ENCODE measurements at places on chromosomes 7 and 10.

DNA sequence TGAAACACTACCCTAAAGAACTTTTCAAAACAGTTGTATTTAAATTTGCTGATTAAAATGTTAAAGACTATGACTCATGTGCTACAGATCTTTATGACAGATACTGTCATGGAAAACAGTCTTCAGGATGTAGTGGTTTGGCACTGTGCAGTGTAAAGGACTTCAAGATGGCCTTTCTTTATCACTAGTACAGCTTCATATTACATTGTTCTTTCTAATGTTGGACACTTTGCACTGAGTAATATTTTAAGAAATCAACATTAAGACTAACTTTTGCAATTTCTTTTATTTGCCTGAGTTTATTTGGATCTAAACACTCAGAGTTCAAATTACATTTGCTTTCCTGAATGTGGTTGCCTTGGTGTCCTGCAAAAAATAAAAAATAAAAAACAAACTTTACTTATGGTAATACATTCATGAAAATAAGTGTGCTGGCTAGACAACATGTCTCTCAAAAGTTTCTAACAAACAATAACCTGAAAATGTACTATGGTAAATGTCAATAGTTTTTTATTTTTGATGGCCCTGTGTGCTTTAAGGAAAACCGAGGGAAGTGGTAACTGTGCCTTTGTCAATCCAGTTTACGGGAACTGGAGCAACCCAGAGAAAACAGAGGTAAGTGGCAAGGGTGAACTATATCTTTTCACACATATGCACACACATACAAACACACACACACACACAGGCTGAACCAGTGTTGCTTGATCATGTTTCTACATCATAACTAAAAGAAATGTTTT lies 85.9 kb upstream of the PLXDC2 start:
- DNase-seq = no peak

GRCh38 chr10:76001019-76001418 lies 569.6 kb downstream of the LRMDA start:
- DNase-seq = no peak

- DNase-seq = no peak
Measured at GRCh38 chr10:24374134-24374915, 165.4 kb downstream of the KIAA1217 start.

DNA sequence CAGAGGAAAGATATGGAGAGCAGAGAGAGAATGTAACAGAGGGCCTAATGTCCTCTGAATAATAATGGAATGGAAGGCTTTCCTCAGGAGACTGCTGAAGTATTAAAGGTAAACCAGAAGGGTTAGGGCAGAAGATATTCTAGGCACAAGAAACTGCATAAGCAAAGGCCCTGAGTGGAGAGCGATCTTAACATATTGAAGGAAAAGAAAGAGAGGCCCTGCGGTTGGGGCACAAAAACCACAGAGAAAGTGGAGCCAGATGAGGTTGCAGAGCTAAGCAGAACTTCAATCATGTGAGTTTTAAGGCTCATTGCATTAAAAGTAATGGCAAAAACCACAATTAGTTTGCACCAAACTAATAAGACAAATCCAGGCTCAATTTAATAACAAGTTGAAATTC lies 115.8 kb upstream of the VSTM2A start:
- DNase-seq = no peak

- no peak for DNase-seq
Measured at GRCh38 chr10:14822879-14823755, 14.7 kb downstream of the CDNF start.

DNA sequence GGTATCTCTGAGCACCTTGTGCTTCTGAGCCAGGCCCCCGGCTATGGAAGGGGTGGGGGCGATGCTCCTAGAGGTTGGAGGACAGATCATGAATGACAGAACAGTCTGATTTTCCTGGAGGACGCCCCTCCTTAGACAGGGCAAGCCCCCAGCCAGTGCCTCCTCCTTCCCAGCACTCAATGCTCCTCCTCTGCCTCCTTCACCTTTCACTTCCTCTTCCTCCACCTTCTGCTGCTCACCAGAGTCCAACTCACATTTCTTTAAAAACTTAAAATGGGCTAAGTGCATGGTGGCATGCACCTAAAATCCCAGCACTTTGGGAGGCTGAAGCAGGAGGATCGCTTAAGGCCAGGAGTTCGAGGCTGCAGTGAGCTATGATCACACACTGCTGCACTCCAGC lies 71.1 kb upstream of the CUX1 start:
- no peak for DNase-seq

DNA sequence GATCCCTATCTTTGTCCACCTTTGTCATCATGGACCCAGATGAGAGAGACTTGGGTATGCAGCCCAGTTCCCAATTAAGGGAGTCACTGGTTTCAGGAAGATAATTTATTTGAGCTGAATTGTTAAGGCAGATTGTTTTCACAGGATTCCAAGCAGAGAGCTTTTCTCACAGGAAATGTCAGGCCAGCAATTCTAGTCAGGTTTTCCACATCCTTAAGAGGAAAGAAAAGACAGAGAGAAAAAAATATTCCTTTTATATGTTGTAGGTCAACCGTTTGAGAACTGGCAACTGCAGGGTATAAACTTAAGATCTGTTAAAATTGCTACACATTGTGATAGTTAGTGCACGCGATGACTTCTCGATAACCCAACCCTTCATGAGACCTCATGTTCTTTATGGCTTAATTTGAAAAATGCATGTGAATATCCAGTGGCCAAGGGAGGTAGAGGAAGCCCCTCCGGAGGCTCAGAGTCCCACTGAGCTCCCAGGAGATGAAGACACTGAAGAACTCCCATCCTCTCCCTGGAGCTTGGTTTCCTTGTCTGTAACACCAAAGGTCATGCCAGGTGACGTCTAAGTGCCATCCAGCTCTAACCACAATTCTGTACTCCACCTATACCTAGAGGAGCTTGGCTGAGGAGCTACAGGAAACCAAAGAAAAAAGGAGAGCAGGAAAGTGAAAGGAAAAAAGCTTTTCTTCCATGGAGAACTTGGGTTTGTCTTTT lies 45.6 kb downstream of the MINDY4 start:
- no peak for DNase-seq

- peak; percentile 94 for DNase-seq
Measured at GRCh38 chr7:149624419-149625339, 127.1 kb upstream of the ZNF746 start.

GRCh38 chr10:76309741-76310587 lies 878.5 kb downstream of the LRMDA start:
- DNase-seq = no peak

DNA sequence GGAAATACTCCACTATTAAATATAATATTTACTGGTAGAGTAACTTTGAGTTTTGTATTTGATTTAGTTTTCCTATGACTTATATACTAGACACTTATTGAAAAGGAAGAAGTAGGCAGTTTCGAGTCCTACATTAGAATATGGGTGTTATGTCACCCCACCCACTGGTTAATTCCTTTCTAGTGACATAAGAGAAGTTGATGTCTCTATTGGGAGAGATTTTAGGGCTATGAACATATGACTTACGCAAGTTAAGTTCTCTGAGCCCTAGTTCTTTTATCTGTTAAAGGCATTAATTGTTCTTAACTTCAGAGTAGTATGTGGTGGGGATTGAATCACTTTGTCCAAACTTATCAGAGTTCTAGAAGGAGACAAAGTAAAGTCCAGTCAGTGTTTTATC lies 30.5 kb downstream of the CPED1 start:
- DNase-seq = no peak

GRCh38 chr10:50850578-50851230 lies 34.7 kb downstream of the A1CF start:
- DNase-seq = no peak

DNA sequence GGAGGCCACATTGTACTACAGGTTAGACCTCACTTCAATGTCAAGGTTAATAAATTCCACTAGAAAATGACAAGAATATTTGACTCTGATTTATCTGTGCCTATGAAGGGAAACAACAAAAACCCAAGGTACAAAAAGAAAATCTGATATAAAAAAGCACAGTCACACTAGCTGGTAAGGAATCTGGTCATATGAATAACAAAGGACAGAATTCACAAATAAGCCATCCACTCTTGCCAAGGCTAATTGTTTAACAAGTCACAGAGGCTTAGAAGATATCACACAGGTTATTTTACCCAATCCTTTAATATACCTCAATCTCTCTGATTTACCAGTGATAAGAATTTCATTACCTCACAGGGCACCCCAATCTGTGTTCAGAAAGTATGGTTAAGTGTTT lies 47.9 kb downstream of the IRF5 start:
- no peak for DNase-seq

- DNase-seq = no peak
Measured at GRCh38 chr7:50217821-50218281, 86.7 kb upstream of the IKZF1 start.

DNA sequence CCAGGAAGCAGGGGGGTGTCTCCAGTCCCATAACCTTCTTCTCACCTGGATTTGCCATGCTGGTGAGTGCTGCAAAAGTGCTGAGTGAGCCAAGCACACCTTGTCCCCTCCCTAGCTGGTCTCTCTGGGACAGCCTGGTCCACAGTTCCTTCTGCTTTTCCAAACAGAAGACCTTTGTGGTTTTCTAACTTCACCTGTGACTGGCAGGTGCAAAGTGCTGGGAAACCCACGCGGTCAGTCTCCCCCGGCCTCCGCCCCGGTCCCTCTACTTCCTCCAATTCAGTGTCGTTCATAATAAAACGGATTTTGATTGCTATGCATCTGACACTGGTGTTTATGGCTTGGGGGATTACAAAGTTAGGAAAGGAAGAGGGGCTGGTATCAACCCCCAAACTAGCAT lies 37.1 kb downstream of the RBAK start:
- DNase-seq = no peak

GRCh38 chr7:158729646-158730382 lies 25.2 kb upstream of the NCAPG2 start:
- no peak for DNase-seq

DNA sequence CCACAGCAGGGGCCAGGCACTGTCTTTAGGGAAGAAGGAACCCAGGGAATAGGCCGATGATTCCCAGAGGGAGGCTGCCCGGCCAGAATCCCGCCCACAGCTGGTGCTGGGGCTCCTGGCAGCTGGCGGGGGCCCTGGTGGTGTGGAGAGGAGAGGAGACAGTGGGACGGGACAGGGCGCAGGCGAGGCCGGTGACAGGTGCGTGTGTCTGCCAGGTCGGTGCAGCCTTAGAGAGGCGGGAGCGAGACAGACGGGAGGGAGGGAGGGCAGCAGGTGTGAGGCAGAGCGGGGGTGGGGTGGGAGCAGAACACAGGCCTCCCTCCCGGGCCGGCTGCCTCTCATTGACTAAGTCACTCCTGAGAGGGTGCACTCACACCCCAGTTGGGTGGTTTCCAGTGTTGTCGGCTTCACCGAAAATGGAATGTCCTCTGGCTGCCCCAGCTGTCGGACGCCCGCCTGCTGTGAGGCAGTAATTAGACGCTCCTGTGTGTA lies 55.2 kb downstream of the ELFN1 start:
- DNase-seq = no peak

DNA sequence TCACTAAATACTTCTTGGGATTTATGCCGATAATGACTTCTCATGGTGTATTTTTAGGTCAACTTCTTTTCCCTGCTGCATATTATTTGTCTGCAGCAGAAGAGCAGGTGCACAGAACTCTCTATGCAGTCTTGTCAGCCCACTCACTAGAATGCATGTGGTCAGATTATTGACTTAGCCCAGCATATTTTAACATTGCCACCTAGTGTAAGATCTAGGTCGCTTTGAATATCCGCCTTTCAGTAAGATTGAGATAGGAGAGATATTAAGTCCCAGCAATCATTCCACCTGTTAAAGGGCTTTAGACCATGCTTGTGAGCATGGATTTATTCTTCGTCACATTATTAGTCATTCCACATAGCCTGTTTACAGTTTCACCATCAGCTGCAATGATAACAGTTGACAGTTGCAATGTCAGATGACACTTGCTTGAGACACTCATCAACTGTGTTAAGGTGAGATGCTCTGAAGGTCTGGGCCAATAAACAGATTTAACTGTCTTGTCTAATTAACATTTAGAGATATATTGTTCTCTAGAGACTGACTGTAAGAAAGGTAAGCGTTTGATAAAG lies 491.7 kb downstream of the ARL4A start:
- no peak for DNase-seq

DNA sequence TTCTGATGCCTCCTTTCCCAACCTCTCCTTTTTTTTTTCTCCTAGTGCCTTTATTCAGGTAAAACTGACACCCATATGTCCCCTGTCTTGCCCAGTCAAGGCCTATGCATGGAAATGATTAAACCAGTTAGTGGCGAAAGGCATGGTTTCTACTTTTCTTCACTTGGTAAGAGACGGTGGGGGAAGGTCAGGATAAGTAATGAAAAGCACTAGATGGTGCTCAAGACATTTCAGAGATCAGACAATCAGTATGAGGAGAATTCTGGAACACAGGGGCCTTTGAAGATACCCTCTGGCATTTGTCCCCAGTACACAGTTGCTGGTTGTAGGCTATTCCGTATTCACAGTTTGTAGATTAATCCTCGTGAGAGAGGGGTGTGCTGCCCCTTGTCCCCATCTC lies 121.2 kb downstream of the RTKN2 start:
- no peak for DNase-seq

DNA sequence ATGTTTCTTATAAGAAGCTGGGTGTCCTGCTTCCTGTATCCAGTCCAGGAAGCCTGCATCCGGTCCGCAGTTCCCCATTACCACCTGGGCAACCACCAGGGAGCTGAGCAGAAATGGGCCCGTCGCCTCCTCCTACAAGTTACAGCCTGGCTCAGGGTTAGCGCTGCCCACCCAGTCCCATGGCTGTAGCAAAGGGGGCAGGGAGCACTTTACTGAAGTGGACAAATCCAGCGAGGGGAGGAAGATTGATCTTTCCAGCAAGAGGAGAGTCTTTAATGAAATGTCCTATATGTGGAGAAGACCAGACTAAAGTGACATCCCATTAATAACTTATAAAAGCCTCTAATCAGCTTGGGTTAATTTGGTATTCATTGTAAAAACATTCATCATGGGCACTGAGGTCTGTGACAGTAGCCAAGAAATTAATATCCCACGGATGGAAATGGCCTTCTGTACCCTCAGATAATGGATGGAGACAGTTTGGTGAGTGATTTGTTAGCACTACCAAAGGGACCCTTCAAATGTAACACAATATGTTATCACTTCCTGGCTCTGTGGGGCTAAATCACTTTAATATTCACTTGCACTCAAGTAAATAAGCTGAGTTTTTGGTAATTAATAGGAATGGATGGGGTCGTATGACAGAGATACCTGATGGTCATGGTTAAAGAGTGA lies 323.4 kb downstream of the PAXIP1 start:
- no peak for DNase-seq

- no peak for DNase-seq
Measured at GRCh38 chr10:97676770-97677581, 10.1 kb downstream of the AVPI1 start.

DNA sequence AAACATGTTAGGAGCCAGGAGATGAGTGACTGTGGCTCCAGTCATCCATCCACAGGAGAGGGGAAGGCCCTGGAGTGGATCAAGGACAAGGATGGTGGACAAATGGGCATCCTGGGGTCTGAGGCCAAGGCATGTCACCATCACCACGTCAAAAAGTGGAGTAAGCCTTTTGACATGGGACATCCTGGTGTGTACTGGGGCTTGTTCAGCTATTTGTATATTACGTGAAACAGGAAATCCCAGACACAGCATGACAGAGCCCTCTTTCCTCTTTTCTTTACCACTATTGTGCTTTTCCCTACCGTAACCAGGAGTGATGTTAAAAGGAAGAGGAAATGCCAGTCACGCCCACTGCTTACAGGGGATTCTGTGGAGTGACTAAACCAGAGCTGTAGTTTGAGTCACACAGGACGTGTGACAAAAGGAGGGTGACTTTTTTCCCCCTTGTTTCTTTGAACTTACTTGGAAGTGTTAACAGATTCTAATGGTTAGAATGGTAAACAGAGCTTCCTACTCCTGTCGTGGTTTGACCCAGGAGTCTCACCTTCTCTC lies 15.4 kb downstream of the ACSL5 start:
- DNase-seq = no peak

GRCh38 chr10:122051609-122052385 lies 62.8 kb downstream of the TACC2 start:
- peak; percentile 51 for DNase-seq

All from neural crest cell (in vitro differentiated cells).